Cardiac muscle cell (in vitro differentiated cells and primary cell): ENCODE measurements at places on chromosomes 16 and 17.

DNA sequence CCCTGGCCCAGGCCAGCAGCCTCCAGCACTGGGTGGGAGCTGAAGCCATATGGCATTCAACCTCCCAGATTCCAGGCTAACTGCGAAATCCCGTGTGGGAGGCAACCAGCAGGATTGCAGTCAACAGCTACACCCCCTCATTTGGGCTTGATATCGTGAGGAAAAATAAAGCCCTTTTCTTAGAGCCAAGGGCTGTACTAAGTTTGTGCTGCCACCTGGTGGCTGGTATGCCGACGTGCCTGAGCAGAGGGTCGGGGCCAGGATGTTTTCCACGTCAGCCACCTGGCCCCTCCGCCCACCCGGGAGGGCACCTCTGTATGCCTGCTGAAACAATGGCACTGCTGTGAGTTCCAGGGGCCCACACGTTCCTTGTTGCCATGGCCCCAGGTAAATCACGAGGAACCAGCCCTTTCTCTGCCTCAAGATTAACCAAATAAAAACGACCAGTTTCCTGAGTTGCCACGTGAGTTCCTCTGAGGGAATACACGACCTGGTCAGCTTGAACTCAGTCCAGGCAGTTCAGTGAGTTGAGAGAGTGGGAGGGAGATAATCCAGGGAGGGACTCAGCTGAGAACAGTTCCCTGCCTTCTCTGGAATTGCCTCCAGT lies 9.0 kb downstream of the TMEM98 start:
- DNase-seq: peak; percentile 92

GRCh38 chr16:23578101-23578830 lies 17.9 kb downstream of the NDUFAB1 start:
- DNase-seq: no peak

GRCh38 chr17:8254881-8255280 lies 5.8 kb downstream of the PFAS start:
- DNase-seq: no peak

- peak; percentile 16 for DNase-seq
Measured at GRCh38 chr16:14462811-14463210, 167.2 kb downstream of the PARN start.

DNA sequence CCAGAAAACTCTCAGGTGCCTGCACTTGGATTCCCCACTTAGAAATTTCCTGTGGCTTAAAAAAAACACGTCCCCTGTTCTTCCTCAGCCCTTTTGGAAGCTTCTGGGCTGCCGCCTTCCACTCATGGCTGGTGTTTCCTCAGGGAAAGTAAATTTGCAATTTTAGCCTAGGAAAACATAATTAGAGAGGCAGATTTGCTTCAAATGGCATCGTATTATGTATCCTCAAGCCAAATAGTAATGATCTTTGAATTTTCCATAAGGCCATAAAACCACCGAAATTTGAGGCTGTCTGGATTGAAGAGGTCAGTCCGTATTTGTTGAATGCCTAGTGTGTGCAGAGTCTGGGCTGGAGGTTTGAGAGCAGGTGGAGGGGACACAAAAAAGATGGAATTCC lies 17.7 kb downstream of the MGAT5B start:
- no peak for DNase-seq

- peak; percentile 93 for DNase-seq
Measured at GRCh38 chr17:77834170-77835115, 124.1 kb upstream of the TNRC6C start.

DNA sequence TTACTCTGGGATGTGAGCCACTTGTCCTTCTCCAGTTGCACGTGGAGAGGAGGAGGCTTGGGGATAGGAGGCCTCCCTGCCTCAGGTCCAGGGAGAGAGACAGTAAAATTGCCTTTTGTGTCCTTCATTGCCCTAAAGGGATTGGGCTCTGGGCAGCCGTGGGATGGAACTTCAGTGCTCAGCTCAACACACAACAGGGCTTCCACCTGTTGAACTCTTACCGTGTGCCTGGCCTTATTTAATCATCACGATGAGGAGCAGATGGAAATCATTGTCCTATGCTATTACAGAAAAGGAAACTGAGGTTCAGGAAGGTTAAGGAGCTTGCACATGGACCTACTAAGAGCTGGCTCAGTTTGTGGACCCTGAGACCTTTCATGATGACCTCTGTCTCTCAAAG lies 92.4 kb upstream of the CDC42EP4 start:
- no peak for DNase-seq

DNA sequence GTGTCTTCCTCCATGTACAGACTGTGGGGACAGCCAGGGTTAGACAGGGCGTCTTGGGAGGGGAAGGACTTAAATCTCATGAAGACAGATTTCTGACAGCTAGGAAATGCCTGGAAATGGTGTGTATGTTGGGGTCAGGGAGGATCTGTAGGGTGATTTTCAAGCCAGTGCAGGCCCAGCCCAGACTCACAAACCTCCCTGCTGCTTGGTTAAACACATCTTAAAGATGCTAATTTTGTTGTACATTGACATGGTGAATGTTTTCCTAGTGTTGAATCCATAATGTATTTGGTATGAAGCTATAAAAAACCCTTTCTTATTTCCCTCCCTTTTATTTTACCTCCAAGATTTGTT lies 238.3 kb downstream of the CCDC182 start:
- no peak for DNase-seq

DNA sequence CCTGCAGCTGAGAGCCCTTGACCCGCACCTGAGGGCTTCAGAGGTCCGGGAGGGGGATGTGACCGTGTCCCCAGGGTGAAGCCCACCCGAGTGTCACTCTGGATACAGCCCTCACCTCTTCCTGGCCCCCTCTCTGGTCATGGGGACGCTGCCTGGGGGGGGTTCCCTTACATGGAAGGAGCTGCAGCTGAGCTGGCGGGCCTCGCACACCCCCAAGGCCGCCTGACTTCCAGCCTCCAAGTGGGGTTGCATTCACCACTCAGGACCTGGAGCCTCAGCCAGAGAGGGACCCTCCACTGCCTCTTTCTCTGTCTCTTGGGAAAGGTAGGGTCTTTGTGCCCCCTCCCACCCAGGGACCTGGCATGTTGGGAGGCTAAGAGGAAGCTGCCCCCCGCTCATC lies 284.6 kb downstream of the SEC14L1 start:
- no peak for DNase-seq

DNA sequence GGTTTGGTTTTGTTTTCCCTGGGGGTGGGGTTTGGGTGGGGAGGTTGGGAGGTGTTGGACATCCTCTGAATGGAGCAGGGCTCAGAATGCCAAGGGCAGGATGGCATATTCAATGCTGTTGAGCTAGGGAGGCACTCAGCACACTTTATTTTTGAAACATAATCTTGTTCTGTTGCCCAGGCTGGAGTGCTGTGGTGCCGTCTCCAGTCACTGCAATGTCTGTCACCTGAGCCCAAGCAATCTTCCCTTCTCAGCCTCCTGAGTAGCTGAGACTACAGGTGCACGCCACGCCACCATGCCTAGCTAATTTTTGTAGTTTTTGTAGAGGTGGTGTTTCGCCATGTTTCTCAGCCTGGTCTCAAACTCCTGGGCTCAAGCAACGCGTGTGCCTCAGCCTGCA lies 186.1 kb downstream of the RPTOR start:
- DNase-seq: no peak

DNA sequence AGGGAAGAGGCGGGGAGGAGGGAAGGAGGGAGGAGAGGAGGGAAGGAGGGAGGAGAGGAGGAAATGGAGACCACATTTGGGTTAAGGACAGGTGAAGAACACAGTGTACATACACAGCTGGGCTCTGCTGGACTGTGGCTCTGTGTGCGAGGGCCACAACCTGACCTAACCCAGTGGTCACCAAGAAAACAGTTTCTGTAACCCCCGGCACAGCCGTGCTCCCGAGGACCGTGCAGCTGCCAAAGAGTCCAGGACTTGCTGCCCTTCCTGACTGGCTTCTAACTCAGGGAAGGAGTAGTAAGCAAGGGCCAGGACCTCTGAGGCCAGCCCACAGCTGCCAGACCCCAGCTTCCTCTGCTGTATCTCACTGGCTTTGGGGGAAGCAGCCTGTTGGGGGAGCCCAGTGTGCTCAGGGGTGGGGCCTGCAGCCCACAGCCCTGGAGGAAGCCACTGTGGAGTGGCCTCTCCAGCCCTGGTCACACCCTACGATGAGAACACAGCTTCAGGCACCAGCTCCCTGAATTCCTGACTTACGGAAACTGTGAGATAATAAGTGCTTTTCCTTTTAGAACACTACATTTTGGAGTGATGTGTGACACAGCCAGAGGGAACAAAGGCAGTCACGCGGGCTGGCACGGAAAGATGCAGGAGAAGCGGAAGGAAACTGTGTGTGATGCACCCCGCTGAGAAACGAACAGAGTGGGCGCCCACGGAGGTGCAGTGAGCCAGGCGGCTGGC lies 32.3 kb downstream of the SLC7A5 start:
- peak; percentile 21 for DNase-seq

- DNase-seq: no peak
Measured at GRCh38 chr17:45430006-45430737, 2.5 kb downstream of the ARHGAP27 start.

GRCh38 chr17:7392696-7393612 lies 1.4 kb downstream of the PLSCR3 start:
- no peak for DNase-seq
